D721Med (cell line): ENCODE measurements at places on chromosomes 4 and X.

- no peak for DNase-seq
These were observed 11.9 kb downstream of the CA5B start for GRCh38 chrX:15749642-15750610.

DNA sequence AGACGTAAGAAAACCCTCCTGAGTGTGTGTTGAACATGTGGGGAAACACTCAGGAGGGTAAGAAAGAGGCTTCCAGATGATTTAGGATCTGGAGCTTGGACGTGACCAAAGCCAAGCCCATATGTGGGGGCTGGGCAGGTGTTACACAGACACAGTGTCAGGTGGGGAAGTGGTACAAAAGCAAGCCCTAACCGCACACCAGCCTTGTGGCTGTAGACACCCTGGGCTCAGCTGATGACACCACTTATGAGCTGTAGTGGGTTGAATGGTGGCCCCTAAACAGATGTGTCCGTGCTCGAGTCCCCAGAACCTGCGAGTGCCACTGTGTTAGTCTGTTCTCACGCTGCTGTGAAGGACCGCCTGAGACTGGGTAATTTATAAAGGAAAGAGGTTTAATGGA is 25.0 kb upstream of the NSG1 start:
- DNase-seq: no peak

DNA sequence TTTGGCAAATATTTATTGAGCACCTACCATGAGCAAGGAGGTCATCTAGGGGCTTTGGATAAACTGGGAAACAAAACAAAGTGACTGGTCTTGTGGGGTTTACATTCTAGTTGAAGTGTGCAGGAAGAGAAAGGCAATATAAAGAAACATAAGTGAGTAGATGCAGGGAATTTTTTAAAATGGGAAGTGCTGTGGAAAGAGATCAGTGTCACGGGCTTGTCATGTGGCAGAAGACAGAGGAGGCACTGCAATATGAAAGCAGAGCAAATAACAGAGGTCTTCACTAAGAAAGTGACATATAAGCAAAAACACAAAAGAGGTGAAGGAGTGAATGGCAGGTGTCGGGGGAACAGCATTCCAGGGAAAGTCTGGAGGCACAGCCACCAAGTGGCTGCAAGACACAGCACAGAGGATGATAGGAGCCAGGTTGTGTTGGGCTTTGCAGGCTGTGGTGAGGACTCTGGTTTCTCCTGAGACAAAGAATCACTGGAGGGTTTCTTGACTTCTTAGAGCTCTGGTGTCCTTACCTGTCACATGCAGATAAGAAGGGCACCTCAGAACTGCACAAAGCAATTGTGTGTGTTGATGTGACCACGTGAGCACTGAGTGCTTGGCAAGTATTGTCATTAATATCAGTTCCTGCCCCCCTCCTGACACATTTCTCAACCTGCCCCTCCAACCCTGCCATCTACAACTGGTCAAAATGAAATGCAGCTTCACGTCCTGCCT is 143.5 kb downstream of the TSPAN5 start:
- DNase-seq: no peak

DNA sequence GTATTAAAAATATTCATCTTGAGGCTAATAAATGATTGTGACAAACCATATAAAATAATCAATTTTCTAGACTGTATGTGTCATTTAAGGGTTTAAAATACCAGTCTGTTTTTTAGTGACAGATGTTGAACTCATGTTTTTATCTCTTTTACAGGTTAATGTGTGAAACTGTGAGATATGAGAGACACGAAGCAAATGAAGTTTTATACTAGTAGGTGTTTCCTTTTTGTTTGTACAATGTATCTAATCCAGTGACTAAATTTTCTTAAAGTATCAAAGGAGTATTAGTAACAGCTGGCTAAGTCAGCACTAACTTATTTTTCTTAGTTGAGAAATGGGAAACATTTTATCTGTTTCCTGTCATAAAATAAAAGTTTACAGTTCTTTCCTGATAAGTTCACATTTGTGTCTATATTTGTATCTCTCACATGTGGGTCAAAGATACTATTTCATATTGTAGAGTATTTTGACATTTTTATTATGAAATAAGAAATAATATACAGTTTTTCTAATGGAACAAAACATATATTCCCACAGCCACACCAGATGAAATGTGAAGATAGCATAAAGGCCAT is 90.3 kb downstream of the RAPGEF2 start:
- no peak for DNase-seq

DNA sequence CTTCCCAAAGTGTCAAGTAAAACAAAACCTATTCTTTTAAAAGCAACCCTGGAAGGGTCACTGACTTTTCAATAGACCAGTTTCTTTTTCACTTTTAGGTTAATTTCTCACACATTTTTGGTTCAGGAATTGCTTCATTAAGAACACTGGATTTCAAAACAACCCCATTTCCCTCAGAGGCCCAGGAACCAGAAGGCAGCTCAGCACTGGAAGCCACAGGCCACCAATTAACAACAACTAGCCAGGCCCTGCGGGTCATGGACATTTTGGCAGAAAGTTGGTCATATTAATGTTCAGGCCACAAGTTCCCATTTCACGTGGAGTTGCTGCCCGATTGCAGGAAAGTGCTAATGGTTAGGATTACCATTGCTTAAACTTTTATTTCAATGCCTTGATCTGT is 39.8 kb downstream of the HAND2 start:
- no peak for DNase-seq

GRCh38 chr4:10104211-10104990 is 12.2 kb downstream of the WDR1 start:
- no peak for DNase-seq

DNA sequence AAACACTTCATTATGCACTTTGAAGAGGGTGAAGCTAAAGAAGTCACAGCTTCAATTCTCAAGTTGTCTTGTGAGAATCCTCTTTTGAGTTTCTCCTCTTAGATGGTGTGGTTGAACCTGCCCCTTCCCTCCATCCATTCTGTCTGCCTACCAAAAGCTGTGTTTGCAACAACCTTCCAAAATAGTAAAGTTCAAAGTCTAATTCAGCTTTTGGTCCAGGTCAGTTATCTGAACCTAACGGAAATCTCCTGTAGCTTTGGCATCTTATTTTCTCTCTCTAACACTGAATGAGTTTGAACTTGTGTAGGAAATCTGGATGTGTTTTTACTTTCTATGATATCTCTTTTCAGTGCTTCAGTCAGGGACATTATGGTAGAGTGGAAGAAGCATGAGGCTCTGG is 201.7 kb upstream of the AR start:
- DNase-seq: no peak

DNA sequence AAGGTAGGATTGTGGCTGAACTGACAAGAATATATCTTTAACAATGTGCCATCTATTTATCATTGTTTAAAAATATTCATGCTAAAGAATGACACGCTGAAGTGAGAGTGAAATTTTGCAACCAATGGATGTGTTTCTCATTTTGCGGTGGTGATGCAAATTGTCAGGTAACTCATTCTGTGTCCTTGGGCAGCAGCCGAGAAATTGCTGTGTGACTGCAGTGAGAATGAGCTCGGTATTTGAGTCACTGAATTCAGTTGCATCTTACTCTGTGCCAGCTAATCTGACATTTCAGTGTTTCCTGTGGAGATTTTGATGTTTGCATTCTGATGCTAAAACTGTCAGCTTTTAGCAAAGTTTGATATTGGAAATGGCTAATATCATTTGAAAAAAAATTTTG is 28.1 kb downstream of the MCUB start:
- no peak for DNase-seq

- no peak for DNase-seq
These were observed 10.5 kb upstream of the TMEM165 start for GRCh38 chr4:55385201-55385649.

- no peak for DNase-seq
These were observed 336.4 kb upstream of the HAND2 start for GRCh38 chr4:173866322-173867026.

GRCh38 chr4:111400741-111401140 is 744.5 kb upstream of the FAM241A start:
- no peak for DNase-seq

GRCh38 chr4:112593438-112594133 is 43.1 kb downstream of the ZGRF1 start:
- no peak for DNase-seq

DNA sequence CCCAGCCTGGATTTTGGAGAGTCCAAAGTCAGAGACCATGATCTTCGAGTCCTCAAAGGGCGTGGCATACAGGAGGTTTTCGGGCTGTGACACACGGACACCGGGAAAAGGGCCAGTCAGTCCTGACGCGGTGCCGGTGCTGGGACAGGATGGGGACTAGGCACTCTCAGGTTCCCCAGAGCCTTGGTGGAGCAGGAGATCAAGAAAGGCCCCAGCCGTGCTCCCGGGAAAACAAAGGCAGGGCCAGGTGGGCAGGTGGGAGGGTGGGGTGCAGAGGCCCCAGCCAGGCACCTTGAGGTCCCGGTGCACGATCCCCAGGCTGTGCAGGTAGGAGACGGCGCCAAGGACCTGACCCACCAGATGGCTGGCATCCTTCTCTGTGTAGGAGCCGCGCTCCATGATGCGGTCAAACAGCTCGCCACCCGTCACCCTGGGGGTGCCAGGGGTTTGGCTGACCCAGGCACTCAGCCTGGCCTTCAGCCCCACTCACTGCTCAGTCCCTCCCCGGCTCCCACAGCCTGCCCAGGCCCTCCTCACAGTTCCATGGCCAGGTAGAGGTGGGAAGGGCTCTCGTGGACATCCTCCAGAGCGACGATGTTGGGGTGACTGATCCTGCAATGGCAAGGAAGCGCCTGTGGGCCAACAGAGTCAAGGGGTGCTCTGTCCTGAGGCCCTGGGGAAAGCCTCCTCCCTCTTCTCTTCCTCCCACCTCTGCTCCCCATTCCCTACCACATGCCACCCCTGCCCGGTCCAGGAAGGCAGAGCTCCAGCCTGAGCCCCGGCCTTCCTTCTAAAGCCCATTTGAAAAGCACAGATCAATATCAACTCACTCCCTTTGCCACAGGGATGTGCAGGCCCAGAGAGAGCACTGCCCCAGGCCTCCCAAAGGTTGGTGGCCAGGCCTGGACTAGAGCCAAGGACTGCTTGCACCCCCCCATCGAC is 1.8 kb downstream of the PNCK start:
- no peak for DNase-seq

DNA sequence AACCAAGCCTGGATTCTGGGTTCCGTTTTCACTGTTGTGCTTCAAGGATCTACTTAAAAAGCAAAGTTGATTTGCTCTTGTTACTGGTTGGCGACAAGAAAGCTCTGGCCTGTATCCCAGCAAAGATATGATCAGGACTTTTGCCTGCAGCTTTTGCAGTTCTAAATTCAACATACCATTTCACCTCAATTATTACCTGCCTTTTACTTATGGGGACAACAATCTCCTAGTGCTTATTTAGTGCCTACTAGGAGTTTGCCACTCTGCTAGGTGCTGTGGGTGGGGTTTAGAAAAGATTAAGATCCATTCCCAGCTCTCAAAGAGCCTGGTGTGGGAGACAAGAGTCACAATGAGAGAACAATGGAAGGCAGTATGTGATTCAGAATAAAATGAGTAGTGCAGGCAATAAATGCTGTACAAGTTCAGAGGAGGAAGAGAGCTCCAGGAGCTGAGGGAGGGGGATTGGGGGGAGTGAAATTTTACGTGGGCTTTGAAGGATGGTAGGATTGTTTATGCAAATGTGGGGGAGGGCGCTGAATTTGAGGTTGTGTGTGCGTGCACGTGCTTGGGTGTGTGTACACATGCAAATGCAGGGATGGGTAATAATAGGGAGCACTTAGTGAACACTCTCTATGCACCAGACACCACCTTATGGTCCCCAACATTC is 5.0 kb upstream of the TMEM164 start:
- DNase-seq: no peak

DNA sequence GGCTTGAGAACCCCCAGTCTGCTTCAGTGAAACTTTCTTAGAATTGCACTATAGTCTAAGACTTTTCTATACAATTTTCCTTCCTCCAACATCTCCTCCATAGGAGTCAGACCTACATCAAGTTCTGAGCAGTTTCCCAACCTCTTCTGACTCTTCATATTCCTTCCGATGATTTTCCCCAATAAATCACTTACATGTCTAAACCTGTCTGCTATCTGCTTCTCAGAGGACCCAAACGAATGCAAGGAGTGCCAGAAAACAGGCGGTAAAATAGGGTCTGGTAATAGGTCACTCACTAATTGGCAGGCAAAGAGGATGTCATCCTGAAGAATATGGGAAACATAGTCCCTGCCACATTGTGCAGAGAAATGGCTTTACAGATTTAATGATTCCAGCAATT is 153.9 kb downstream of the PCDH18 start:
- DNase-seq: no peak

- no peak for DNase-seq
These were observed 425.2 kb upstream of the RASGEF1B start for GRCh38 chr4:81896936-81897335.

GRCh38 chrX:116111497-116111896 is 59.0 kb upstream of the AGTR2 start:
- no peak for DNase-seq

GRCh38 chr4:124183926-124184325 is 528.6 kb downstream of the ANKRD50 start:
- no peak for DNase-seq

- DNase-seq: no peak
These were observed 52.8 kb upstream of the ANKRD17 start for GRCh38 chr4:73311428-73311827.

DNA sequence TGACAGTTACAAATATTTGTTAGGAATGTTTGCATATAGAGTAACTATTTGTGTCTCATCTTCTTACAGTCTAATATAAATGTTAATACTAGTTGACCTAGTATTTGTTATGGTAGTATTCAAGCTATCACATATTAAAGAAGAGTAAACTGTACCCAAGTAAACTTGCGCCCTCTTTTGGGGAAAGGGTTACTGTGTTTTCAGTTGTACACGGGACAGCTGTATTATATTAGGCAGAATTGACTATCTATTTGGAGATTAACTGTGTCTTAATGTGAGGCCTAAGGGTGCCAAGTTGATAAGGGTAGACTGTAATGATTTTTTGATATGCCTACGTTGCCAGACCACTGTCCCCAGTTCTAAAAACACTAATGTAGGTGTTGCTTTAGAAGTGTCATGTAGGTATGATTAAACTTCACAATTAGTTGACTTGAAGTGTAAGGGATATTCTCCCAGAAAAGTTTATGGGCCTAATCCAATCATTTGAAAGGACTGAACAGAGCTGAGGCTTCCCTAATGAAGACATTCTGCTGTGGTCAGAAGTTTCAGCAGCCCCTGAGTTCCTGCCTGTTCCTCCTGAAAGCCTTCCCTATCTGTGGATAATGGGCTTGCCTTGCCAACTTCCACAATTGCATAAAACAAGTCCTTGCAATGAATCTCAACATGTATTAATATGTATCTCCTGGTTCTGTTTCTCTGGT is 172.8 kb upstream of the CXCL13 start:
- no peak for DNase-seq

- DNase-seq: no peak
These were observed 13.9 kb downstream of the SMPX start for GRCh38 chrX:21744060-21744459.

DNA sequence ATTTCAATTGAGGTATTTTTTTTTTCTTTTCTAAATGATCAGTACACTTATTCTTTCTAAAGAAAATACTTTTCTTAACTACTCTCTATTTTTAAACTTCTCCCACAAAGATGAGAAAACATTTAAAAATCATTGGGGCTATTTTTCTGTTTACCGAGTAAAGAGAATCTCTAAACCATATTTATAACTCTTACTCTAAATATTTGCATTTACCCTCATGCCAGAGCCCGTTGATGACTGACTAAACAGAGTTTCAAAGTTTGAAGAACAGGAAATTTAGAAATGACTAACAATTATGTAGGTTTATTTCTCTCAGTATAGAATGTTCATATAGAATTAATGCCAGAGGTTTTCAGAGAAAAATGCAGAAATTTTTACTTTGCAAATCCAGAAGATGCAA is 2.7 kb upstream of the ALB start:
- DNase-seq: no peak
